Activated naive CD4-positive, alpha-beta T cell treated with anti-CD3 and anti-CD28 coated beads, Interleukin-2, amount 10 ng/mL, durations not matched to agents 7 days and 5 days (primary cell): ENCODE measurements at places on chromosomes 4 and X.

- DNase-seq: no peak
These were observed 71.0 kb downstream of the PRSS12 start for GRCh38 chr4:118281611-118282442.

GRCh38 chr4:70627620-70628019 lies 924 bp upstream of the ENAM start:
- no peak for DNase-seq

DNA sequence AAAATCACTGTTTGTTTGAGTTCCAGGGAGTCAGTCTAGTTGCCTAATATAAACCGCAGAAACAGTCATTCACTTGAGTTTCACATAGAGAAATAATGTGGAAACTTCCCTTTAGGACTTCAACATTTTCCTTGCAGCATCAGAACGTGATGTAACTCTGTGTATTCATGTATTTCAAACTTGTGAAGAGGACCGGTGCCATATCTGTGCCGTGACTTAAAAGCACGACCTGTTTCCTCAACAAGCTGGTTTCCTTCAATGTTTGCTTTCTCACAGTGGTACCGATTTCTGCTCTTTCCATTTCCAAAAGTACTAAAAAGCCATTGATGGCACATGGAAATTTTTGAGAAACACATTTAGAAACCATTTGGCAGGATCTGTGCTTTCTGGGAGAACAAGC lies 166.6 kb upstream of the RAPGEF2 start:
- no peak for DNase-seq

GRCh38 chr4:112318239-112319142 lies 21.3 kb downstream of the ALPK1 start:
- DNase-seq: no peak

DNA sequence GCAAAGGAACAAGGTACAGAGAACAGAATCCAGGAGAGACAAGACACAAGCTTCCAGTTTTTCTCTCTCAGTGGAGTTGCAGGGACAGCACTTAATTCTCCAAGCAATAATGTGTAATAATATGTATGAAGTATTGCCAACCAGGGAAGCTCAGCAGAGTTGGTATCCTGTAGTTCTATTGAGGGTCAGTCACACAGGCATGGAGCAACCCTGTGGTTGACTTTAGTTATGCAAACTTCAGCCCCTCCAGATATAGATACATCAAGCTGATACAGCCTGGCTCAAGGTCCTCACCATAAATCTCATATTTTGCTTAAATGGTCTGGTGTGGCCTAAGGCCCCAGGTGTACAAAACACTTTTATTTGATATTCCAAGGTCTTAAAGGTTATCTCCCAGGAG lies 248.6 kb upstream of the EPHA5 start:
- DNase-seq: no peak

GRCh38 chr4:153771046-153771445 lies 11.2 kb upstream of the RNF175 start:
- DNase-seq: no peak

- DNase-seq: no peak
These were observed 15.2 kb upstream of the HGFAC start for GRCh38 chr4:3426465-3427133.

- no peak for DNase-seq
These were observed 53.5 kb upstream of the PCDH10 start for GRCh38 chr4:133095591-133095990.

- DNase-seq: no peak
These were observed 558.5 kb upstream of the DIAPH2 start for GRCh38 chrX:96126182-96126581.

DNA sequence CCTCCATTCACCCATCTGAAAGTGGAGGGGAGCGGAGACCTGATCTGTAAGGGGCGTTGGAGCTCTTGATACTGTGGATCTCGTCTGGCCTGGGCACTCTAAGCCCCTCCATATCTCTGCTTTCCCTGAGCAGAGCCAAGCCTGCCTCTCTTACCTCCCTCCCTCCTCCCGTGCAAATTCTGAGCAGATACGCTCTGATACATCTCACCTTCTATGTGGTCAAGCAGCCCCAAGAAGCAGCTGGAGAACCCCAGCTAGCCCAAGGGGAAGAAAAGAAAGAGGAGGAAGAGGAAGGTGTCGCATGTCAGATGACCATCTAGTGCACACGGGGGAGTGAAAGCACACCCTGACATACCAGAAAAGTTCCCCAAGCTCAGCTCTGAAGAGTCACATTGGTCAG lies 1.9 kb upstream of the DGAT2L6 start:
- DNase-seq: no peak

DNA sequence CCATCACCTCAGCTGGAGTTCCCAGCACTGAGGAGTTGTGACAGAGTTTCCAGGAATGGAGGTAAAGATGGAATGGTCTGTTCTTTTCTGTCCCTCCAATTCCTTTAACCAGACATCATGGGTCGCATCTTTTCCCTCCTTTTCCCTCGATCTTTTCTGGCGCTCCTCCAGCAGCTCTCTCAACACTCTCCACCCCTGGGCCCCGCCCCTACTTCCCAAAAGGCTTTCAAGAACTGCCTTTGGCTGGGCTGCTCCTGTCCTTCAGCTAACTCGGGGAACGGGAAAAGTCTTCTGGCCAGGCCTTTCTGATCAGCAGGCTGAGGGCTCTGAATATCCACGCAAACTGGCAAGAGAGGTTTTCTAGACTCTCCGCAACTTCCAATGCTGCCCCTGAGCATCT lies 34.0 kb downstream of the UTP14A start:
- DNase-seq: no peak

- no peak for DNase-seq
These were observed 275.0 kb upstream of the CTSO start for GRCh38 chr4:156228676-156229075.

DNA sequence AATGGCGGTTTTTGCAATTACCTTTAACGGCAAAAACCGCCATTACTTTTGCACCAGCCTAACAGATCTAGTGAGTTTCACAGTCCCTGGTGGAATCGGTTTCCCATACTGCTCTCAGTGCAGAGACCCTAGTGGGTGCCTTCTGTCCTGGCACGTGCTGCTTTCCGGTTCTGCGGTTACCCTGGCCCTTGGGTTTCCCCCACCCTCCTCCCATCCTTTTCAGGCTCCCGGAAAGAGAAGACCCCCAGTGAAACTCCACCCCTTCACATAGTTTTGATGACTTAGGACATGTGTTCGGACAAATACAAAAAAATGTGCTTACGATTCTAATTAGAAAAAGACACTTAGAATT lies 36.9 kb downstream of the NLGN3 start:
- peak; percentile 57 for DNase-seq

DNA sequence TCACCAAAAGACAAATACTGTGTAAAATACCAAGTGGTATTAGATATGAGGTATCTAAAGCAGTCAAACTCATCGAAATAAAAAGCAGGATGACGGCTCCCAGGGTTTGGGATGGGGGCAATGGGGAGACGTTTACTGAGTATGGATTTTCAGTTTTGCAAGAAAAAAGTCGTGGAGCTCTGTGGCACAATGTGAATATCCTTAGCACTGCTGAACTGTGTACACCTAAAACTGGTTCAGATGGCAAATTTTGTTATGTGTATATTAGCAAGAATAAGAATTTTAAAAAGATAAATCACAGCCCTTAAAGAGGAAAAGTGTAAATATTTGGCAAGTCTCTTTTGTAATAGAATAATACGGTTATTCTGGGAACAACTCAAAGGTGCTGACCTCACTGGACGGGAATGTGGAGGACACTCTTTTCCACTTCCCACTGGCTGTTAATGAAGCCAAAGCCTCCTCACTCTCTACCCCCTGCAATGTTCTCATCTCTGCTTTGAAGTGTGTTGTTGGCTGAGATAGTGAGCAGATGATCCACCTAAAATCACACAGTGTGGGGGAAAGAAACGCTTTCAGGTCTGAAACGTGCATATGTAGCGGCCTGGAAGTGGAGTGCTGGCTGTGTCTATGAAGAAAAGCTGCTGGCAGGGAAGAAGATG lies 49.2 kb downstream of the SEL1L3 start:
- DNase-seq: no peak

GRCh38 chr4:95180531-95181242 lies 368.1 kb downstream of the UNC5C start:
- no peak for DNase-seq

- DNase-seq: no peak
These were observed 58.1 kb downstream of the LINC00632 start for GRCh38 chrX:140767646-140768045.

DNA sequence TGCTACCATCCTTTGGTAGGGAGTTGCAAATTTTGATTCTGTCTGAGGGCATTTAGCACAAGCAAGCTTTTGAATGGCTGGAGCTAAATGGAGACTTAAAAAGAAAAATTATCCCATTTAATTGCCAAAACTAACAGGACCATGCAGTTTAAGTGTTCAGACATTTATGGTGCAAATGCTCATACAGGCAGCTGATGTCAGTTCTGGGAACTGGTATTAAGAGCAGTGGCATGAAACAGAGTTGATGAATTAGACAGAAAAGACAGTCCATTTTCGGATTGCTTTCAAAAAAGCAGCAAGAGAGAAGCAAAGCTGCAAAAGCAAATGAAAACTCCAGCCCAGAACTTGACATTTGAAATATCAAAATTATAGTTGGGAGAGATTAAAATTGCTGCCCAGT lies 1.3 kb downstream of the SCRG1 start:
- DNase-seq: no peak

- no peak for DNase-seq
These were observed 53.3 kb upstream of the STIM2 start for GRCh38 chr4:26807330-26807729.

DNA sequence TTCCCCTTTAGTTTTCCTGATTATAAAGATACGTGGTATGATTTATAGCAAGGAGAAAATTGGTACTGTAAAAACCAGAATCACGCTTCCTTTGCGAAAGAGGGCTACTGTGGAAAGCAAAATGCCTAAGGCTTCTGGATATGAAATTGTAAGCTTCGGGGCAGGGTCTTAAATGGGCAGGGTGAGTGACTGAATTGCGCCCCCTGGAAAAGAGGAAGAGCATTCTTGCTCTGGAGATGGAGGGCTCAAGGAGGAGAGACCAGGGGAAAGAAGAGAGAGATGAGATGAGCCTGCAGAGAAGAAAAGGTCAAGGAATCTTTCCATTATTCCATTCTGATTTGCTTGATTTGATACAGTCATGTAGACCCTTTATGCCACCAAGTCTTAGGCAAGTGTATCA lies 13.1 kb upstream of the ETNPPL start:
- no peak for DNase-seq

DNA sequence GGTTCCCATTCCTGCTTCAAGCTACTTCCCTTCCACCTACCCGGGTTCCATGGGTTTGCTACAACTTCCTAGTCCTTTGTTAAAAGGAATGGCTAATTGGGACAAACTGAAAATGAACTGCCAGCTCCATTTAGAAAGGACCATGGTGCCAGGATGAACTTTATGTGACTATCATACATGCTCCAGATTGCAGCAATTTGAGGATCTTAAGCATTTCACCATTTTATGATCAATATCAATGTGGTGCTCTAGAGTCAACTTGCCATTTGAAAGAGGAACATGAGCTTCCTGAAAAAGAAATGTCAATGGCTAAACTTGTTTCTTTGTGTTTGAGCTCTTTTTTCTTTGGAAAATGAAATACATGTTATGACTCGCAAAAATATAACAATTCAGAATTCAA lies 92.7 kb upstream of the IL15 start:
- DNase-seq: no peak

DNA sequence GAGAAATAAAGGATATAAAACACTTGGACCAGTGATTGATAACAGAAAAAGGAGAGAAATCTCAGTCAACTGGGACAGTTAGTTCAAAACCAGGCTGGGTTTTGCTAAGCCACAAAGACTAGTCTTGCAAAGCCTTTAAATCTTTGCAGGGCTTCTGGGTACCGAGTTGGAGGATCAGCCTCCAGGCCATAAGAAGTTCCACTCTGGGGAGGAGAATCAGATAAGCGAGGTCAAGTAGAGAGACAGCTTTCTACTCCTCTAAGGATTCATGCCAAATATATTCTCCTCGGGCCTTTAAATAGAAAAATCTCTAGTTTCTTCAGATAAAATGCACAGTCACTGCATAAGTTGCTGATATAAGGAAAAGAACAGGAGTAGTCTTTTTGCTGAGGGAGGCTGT lies 92.7 kb downstream of the MFAP3L start:
- DNase-seq: no peak

DNA sequence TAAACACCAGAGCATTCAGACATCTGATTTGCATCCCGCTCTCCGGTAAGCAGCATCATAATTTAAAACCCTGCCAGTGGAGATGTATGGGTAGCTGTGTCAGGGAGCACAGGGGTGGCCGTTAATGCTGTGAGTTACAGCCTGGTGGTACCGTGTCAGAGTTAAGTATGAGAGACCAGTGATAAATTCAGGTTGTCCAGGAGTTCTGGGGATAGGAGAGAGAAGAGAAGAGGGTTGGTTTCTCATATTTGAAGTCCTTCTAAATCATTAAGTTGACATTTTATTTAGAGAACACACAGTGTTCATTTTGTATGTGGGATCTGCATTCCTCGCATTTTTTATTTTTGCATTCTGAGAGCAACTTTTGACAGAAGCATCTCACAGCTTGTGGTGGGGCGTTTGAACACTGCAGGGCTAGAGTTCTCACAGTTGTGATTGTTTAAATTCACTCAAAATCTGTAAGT lies 157.6 kb downstream of the DCLK2 start:
- DNase-seq: no peak

GRCh38 chr4:187586892-187587291 lies 408.7 kb upstream of the ZFP42 start:
- DNase-seq: no peak

GRCh38 chr4:119626943-119627266 lies 1.7 kb downstream of the PDE5A start:
- no peak for DNase-seq

GRCh38 chrX:41153448-41153847 lies 68.2 kb downstream of the USP9X start:
- DNase-seq: no peak
